Activated B cell treated with CpG ODN at 0.5 μM for 24 hours (primary cell): ENCODE measurements at places on chromosomes 13 and 19. TPM values are rescaled to one million over a fixed set of nuclear protein-coding genes. Genes with fewer than 3 reads are reported as not detected.

The SBNO2 gene
- total RNA-seq: 111 and 127 TPM in 2 replicates

The ZFP14 gene
- 7.7 and 10.4 TPM in 2 replicates for total RNA-seq

The GAMT gene
- total RNA-seq: 6.9 and 8.8 TPM in 2 replicates

The PTGER1 gene
- total RNA-seq: not detected in 2 replicates

The GTF3A gene
- 119 and 134 TPM in 2 replicates for total RNA-seq

The NAPSA gene
- total RNA-seq: 1.4 and 2.4 TPM in 2 replicates

The C19orf47 gene
- 14.6 and 14.7 TPM in 2 replicates for total RNA-seq

The SIGLEC14 gene
- 10.5 and 12.8 TPM in 2 replicates for total RNA-seq

The CLDN10 gene
- total RNA-seq: not detected in 2 replicates

The ZNF471 gene
- 1.8 and 2.1 TPM in 2 replicates for total RNA-seq

The KLK13 gene
- not detected in 2 replicates for total RNA-seq

The ZNF175 gene
- 20.6 and 23.6 TPM in 2 replicates for total RNA-seq

The UBXN6 gene
- 54.3 and 58.2 TPM in 2 replicates for total RNA-seq

The CAPN12 gene
- 12.4 and 14.9 TPM in 2 replicates for total RNA-seq

The KDELR1 gene
- total RNA-seq: 50.8 and 51.9 TPM in 2 replicates

The B3GNT3 gene
- total RNA-seq: not detected in 2 replicates

The ZNF284 gene
- 2.1 and 2.3 TPM in 2 replicates for total RNA-seq

The KIR2DL4 gene
- not detected in 2 replicates for total RNA-seq

The ZSCAN4 gene
- not detected in 2 replicates for total RNA-seq

The KIR3DL2 gene
- not detected in 2 replicates for total RNA-seq

The PTH2 gene
- not detected in 2 replicates for total RNA-seq

The SPRY2 gene
- total RNA-seq: 0.73 and 1.00 TPM in 2 replicates

The ACER1 gene
- total RNA-seq: not detected in 2 replicates

The ZNF823 gene
- 2.6 and 3.0 TPM in 2 replicates for total RNA-seq

The ZSCAN18 gene
- total RNA-seq: 40.8 and 49.8 TPM in 2 replicates

The ZNF723 gene
- not detected in 2 replicates for total RNA-seq

The TPTE2 gene
- total RNA-seq: not detected in 2 replicates
